ENCODE measurements at places on chromosomes 11 and 22. TPM values are rescaled to one million over a fixed set of nuclear protein-coding genes. Genes with fewer than 3 reads are reported as not detected.

Gene TNNI2
- total RNA-seq, result not detected

Gene CRYBB2
- total RNA-seq, result not detected

DNA sequence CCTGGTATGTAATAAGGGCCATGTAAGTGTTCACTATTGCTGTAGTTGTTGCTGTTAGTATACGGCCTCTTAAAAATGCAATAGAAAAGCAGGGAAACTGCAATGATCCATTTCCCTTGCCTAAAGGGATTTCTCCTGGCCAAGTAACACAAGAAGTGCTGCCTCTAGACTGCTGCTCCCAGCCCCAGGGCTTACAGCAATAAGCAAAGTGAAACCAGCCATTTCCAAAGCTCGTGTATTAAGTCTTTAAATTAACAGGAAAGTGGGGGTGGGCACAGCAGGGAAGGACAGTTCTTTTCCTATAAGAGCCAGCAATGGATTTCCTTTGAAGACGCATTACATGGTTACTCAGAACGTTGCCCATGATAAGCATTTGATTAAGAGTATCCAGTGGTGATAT lies 36.9 kb upstream of the WT1 start:
- no peak for DNase-seq
- H3K4me1 ChIP-seq, result no peaks in the 10 kb centered on the region
- no peaks in the 10 kb centered on the region for H3K27me3 ChIP-seq
- H3K27ac ChIP-seq, result no peak overlapping the region

Gene RAPSN
- 0.34 TPM for total RNA-seq

Gene MYEOV
- 5.3 TPM for total RNA-seq

Gene ASPHD2
- 0.87 TPM for total RNA-seq

Gene TYR
- total RNA-seq, result not detected
